ENCODE measurements at places on chromosomes 6 and 20.

- no peak for DNase-seq
- H3K4me3 ChIP-seq, result no peak overlapping the region
- no peaks in the 10 kb centered on the region for H3K36me3 ChIP-seq
Measured at GRCh38 chr6:140533526-140533925, 1159.1 kb upstream of the CITED2 start.

GRCh38 chr20:62554214-62554897 lies 78.6 kb upstream of the GATA5 start:
- H3K27ac ChIP-seq, result no peak overlapping the region
- H3K36me3 ChIP-seq, result no peaks in the 10 kb centered on the region
- no peaks in the 10 kb centered on the region for H3K4me1 ChIP-seq
- no peak for DNase-seq
- H3K27me3 ChIP-seq, result peaks cover 4% of the 10 kb centered on the region

DNA sequence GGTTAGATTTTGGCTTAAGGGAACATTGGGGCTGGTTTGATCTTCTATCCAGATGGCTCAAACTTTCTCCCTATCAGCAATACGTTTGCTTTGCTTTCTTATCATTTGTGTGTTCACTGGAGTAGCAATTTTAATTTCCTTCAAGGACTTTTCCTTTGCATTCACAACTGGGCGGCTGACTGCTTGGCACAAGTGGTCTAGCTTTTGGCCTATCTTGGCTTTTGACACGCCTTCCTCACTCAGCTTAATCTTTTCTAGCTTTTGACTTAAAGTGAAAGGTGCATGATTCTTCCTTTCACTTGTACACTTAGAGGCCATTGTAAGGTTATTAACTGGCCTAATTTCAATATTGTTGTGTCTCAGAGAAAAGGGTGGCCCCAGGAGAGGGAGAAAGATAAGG lies 254.9 kb downstream of the PLCB1 start:
- H3K36me3 ChIP-seq, result no peaks in the 10 kb centered on the region
- no peak overlapping the region for H3K4me3 ChIP-seq
- H3K27me3 ChIP-seq, result no peaks in the 10 kb centered on the region
- DNase-seq, result no peak
- H3K27ac ChIP-seq, result no peak overlapping the region

DNA sequence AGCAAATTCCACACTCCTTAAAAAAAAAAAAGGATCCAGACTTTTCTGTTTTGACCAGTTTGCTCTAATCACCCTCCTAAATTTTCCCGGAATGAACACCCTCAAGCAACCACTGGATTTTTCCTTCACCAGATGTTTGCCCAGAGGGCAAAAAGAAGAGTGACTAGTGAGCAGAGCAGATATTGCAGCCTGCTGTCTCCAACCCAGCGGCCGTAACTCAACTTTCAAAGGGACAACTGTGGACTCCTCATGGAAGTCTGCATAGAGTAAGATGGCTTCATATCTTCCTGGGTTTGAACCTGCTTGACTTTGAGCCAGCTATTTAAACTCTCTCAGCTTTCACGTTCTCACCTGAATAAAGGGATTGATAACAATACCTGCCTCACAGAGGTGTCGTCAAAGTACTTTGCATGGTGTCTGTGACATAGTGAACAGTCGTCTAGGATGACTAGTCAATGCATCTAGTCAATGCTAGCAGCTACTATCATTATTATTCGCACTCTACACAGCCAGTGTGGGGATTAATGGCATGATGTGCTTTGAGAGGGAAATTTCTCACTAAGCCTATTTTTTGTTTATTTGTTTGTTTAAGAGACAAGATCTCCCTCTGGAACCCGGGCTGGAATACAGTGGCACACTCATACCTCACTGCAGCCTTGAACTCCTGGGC lies 92.2 kb upstream of the HIVEP1 start:
- H3K4me1 ChIP-seq, result no peaks in the 10 kb centered on the region
- no peak for DNase-seq
- no peaks in the 10 kb centered on the region for H3K27me3 ChIP-seq
- no peak overlapping the region for H3K4me3 ChIP-seq

- H3K36me3 ChIP-seq, result no peaks in the 10 kb centered on the region
- no peak overlapping the region for H3K27ac ChIP-seq
- no peak overlapping the region for H3K4me3 ChIP-seq
- peaks cover 8% of the 10 kb centered on the region for H3K4me1 ChIP-seq
Measured at GRCh38 chr6:167758309-167759023, 68.2 kb upstream of the AFDN start.

GRCh38 chr20:20134941-20135575 lies 82.7 kb downstream of the CFAP61 start:
- no peak for DNase-seq
- H3K4me1 ChIP-seq, result no peaks in the 10 kb centered on the region
- no peak overlapping the region for H3K27ac ChIP-seq
- H3K4me3 ChIP-seq, result no peak overlapping the region
- no peaks in the 10 kb centered on the region for H3K27me3 ChIP-seq
- no peaks in the 10 kb centered on the region for H3K36me3 ChIP-seq

DNA sequence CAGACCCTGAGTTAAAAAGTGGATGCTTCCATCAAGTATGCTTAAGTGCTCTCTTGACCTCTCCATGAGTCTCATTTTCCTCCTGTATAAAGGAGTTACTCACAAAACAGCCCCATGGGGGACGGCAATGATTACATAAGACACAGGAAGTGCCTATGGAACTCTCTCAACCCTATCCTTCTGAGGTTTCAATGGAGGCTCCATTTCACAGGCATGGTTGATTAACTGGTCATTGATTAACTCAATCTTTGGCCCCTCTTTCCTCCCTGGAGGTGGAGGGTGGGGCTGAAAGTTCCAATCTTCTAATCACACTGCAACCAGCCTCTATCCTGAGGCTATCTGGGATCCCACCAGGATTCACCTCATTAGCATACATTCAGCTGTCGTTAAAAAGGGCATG lies 29.3 kb downstream of the CST8 start:
- no peaks in the 10 kb centered on the region for H3K4me1 ChIP-seq
- H3K36me3 ChIP-seq, result no peaks in the 10 kb centered on the region
- H3K27me3 ChIP-seq, result no peaks in the 10 kb centered on the region
- no peak overlapping the region for H3K4me3 ChIP-seq
- DNase-seq, result peak; percentile 30
- H3K27ac ChIP-seq, result no peak overlapping the region

GRCh38 chr6:149694921-149695320 lies 23.0 kb downstream of the LATS1 start:
- no peak overlapping the region for H3K27ac ChIP-seq
- H3K4me3 ChIP-seq, result no peak overlapping the region
- no peaks in the 10 kb centered on the region for H3K27me3 ChIP-seq
- no peaks in the 10 kb centered on the region for H3K4me1 ChIP-seq
- DNase-seq, result no peak

DNA sequence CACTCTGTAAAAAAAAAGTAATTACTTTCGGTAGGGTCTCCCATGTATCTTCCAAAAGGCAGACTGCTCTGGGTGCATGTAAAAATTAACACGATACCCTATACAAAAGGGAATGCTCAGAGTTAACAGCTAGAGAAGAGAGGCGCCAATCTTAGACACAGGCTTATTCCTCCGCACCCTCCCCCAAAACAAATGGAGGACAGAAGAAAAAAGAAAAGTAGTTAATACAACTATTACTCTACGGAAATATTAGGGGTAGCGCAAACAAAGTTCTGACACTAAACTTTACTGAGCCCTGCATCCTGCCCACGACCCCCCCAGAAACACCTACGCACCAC lies 331 bp upstream of the UFL1 start:
- no peak for DNase-seq
- H3K4me3 ChIP-seq, result peak overlapping the region; percentile 98
- H3K27ac ChIP-seq, result peak overlapping the region; percentile 98
- no peaks in the 10 kb centered on the region for H3K27me3 ChIP-seq
- H3K4me1 ChIP-seq, result no peaks in the 10 kb centered on the region
- H3K36me3 ChIP-seq, result no peaks in the 10 kb centered on the region

DNA sequence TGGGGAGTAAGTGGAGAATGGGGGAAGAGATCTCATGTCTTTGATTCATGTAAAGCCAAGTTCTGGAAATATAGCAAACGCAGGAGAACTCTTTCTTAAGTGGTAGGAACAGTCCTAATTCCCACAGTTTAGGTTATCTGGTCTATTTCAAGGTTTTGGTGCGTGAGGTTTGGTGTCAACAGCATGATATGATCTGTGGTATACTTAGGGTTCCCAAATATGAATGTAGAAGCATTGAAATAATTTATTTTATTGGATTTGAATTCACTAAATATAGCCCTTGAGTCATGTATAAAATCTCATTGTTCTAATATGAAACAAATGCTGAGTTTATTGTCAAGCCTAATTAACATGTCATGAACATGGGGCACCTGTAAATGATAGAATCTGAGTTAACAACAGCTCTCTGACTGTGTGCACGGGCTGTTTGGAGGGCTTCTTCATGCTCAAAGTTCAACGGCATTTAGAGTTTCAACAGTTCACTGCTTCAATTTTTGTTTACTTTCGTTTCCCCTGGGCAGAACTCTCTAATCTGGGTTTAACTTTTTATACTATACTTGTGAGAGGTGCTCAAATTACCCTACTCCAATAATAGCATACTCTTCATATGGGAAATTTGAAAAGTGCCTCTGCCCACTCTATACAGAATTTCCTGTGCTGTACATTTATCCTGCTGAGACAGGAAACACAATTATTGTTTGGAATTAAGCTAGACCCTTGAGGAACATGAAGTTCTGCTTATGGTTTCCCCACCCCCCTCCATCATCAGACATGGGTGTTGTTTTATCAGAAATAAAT lies 236.3 kb upstream of the ZNF217 start:
- no peaks in the 10 kb centered on the region for H3K36me3 ChIP-seq
- no peak for DNase-seq
- no peaks in the 10 kb centered on the region for H3K27me3 ChIP-seq
- H3K27ac ChIP-seq, result peak overlapping the region; percentile 45
- no peak overlapping the region for H3K4me3 ChIP-seq

- no peaks in the 10 kb centered on the region for H3K27me3 ChIP-seq
- H3K27ac ChIP-seq, result no peak overlapping the region
- no peak overlapping the region for H3K4me3 ChIP-seq
- no peak for DNase-seq
- H3K4me1 ChIP-seq, result no peaks in the 10 kb centered on the region
- no peaks in the 10 kb centered on the region for H3K36me3 ChIP-seq
Measured at GRCh38 chr6:47078991-47079390, 36.9 kb upstream of the ADGRF1 start.

- H3K27ac ChIP-seq, result no peak overlapping the region
- H3K4me3 ChIP-seq, result no peak overlapping the region
- no peaks in the 10 kb centered on the region for H3K27me3 ChIP-seq
- H3K36me3 ChIP-seq, result no peaks in the 10 kb centered on the region
Measured at GRCh38 chr20:31278178-31278577, 20.7 kb downstream of the DEFB115 start.

GRCh38 chr6:16491666-16492313 lies 253.4 kb downstream of the GMPR start:
- H3K4me3 ChIP-seq, result no peak overlapping the region
- H3K27ac ChIP-seq, result no peak overlapping the region
- H3K27me3 ChIP-seq, result no peaks in the 10 kb centered on the region
- DNase-seq, result no peak
- no peaks in the 10 kb centered on the region for H3K36me3 ChIP-seq

DNA sequence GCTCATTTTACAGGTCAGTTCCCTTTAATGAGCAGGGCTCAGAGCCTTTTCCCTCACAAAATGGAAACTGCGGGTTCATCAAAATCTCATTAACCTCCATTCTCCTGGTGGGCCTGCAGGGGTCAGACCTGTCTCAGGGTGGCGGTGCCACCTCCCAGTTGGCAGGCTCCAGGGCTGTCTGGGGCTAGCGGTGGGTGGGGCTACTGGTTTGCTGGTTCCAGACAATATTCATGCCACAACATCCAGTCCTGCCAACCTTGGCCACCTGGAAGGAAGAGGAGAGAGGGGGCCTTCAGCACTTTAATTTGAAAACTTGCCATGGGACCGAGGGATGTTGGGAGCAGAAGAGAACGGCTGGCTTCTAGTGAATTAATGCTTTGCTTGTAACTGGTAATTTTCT lies 41.9 kb upstream of the CTNNBL1 start:
- no peaks in the 10 kb centered on the region for H3K36me3 ChIP-seq
- H3K27ac ChIP-seq, result no peak overlapping the region
- no peaks in the 10 kb centered on the region for H3K4me1 ChIP-seq
- H3K4me3 ChIP-seq, result no peak overlapping the region
- DNase-seq, result peak; percentile 24

GRCh38 chr6:161223646-161224045 lies 50.2 kb downstream of the AGPAT4 start:
- no peak overlapping the region for H3K27ac ChIP-seq
- H3K4me3 ChIP-seq, result no peak overlapping the region
- DNase-seq, result no peak
- peaks cover 10% of the 10 kb centered on the region for H3K4me1 ChIP-seq
- H3K27me3 ChIP-seq, result no peaks in the 10 kb centered on the region
- H3K36me3 ChIP-seq, result no peaks in the 10 kb centered on the region

GRCh38 chr20:25053255-25054031 lies 4.5 kb downstream of the ACSS1 start:
- DNase-seq, result peak; percentile 64
- H3K4me3 ChIP-seq, result peak overlapping the region; percentile 15
- peaks cover 5% of the 10 kb centered on the region for H3K4me1 ChIP-seq
- no peaks in the 10 kb centered on the region for H3K27me3 ChIP-seq

GRCh38 chr6:138588805-138589434 lies 89.6 kb upstream of the NHSL1 start:
- no peak overlapping the region for H3K27ac ChIP-seq
- H3K4me1 ChIP-seq, result peaks cover 3% of the 10 kb centered on the region
- H3K36me3 ChIP-seq, result no peaks in the 10 kb centered on the region
- DNase-seq, result peak; percentile 67
- H3K4me3 ChIP-seq, result peak overlapping the region; percentile 6
- H3K27me3 ChIP-seq, result no peaks in the 10 kb centered on the region

GRCh38 chr6:35128496-35128895 lies 12.6 kb downstream of the TCP11 start:
- no peaks in the 10 kb centered on the region for H3K27me3 ChIP-seq
- no peak overlapping the region for H3K27ac ChIP-seq
- no peaks in the 10 kb centered on the region for H3K4me1 ChIP-seq
- H3K36me3 ChIP-seq, result no peaks in the 10 kb centered on the region
- DNase-seq, result no peak

- H3K27me3 ChIP-seq, result no peaks in the 10 kb centered on the region
- no peak for DNase-seq
- peaks cover 2% of the 10 kb centered on the region for H3K4me1 ChIP-seq
- H3K27ac ChIP-seq, result no peak overlapping the region
- H3K36me3 ChIP-seq, result no peaks in the 10 kb centered on the region
- H3K4me3 ChIP-seq, result no peak overlapping the region
Measured at GRCh38 chr6:170128811-170129681, 161.8 kb downstream of the DLL1 start.

DNA sequence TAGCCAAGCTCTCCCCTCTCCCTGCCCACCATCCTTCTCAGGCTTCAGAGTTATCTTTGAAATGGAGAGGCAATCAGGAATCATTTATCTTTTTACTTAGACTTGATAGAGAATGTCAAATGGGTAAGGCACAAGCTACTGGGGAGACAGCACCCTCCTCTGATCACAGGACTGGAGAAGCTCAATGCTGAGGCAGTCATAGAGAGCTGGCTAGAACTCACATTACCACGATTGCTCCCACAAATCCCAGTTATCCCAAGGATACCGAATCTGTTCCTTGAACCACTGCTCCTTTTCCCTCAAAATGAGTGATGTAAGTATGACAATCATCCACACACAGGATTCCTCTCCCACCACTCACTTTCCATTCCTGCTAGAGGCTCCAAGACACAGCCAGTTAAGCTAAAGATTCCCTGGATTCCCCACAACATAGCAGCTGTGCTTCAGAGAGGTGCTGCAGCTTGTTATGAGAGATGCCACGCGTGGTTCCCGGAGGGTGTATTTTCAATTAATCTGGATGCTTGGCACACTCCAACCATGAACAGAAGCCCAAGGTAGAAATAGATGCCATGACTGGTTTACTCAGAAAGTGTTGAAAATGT lies 96.2 kb upstream of the VGLL2 start:
- no peak for DNase-seq
- H3K4me3 ChIP-seq, result no peak overlapping the region
- no peaks in the 10 kb centered on the region for H3K4me1 ChIP-seq
- H3K36me3 ChIP-seq, result no peaks in the 10 kb centered on the region
